ENCODE measurements at places on chromosomes 3 and 15.

GRCh38 chr3:58025837-58026569 is 17.8 kb downstream of the FLNB start:
- no peak for DNase-seq

DNA sequence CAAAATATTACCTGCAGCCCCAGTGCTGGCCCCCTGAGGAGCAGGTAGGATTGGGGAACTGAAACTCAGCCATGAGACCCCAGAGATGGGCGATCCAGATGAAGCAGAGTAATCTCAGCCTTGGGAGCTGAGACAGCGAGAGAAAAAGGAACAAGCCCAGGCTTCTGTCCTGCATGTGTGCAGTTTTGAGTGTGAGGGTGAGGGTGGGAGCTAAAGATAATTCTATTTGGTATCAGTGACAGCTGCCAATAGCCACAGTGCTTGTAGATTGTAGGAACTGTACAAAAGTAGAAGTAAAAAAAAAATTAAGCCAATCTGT is 5.9 kb downstream of the ATP8B4 start:
- DNase-seq, result no peak

DNA sequence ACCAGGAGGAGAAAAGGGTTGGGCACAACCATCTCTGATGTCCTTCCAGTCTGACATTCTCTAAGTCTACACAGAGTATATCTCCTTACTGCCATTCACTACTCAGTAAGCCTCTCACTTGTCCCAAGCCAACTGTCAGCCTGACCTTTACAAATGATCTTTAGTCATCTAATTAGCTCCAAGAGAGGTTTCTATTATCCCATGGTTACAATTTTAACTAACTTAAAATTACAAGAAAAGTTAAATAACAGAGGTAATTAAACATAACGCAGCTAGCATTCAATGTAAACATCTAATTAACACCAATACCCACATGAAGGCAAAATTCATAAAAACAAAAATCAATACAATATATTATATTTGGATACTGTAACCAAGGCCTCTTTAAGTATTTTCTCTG is 126.9 kb downstream of the LSAMP start:
- DNase-seq, result no peak

- DNase-seq, result no peak
Measured at GRCh38 chr3:29497282-29497681, 216.4 kb downstream of the RBMS3 start.

DNA sequence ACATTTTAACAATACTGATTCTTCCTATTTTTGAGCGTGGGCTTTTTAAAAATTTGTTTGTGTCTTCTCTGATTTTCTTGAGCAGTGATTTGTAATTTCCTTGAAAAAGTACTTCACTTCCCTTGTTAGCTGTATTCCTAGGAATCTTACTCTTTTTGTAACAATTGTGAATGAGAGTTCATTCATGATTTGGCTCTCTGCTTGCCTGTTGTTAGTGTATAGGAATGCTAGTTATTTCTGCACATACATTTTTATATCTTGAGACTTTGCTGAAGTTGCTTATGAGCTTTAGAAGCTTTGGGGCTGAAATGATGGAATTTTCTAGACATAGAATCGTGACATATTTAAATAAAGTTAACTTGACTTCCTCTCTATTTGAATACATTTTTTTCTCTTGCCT is 582.8 kb upstream of the BCHE start:
- DNase-seq, result no peak

GRCh38 chr3:35946854-35947515 is 307.7 kb downstream of the ARPP21 start:
- DNase-seq, result no peak

Data from Karpas-422 (cell line).